Choroid plexus epithelial cell (primary cell): ENCODE measurements at places on chromosomes 2 and 18.
A peak's percentile ranks its signal among the peaks of the same experiment; 100 is the strongest.

GRCh38 chr18:59907660-59908059 lies 7.9 kb downstream of the PMAIP1 start:
- DNase-seq: no peak

GRCh38 chr2:223043164-223043941 lies 8.6 kb upstream of the KCNE4 start:
- DNase-seq: no peak

- DNase-seq: peak; percentile 88
These were observed 61.3 kb downstream of the LONRF2 start for GRCh38 chr2:100260712-100261620.

GRCh38 chr2:64841461-64841860 lies 147.7 kb upstream of the SLC1A4 start:
- DNase-seq: no peak

DNA sequence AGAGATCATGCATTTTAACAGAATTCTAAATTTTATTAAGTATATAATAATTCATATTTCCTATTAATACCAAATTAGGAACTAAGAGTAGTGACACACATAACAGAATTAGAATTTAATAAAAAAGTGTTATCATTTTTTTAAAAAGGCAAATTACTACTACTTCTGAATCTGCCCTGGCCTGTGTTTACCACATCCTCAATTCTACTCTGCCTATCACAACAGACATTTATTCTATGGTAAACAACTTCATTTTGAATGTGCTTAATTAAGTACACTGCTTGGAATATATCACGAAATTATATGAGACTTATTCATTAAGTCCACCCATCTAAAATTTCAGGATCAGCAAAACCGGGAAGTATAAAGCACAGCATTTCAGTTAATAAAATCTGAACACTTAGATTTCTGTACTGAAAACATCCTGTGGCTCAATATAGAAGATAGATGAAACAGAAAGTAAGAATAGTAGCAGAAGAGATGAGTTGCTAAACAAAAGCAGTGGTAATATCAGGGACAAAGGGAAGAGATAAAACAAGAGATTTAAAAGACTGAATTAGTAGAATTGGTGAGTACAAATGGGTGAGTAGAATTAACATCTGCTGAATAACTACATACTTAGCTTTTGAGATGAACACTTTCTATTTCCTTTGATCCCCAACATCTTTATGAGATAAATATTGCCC lies 3.7 kb downstream of the SMC6 start:
- no peak for DNase-seq

- DNase-seq: peak; percentile 65
These were observed 63.3 kb downstream of the RAB31 start for GRCh38 chr18:9771261-9771976.

DNA sequence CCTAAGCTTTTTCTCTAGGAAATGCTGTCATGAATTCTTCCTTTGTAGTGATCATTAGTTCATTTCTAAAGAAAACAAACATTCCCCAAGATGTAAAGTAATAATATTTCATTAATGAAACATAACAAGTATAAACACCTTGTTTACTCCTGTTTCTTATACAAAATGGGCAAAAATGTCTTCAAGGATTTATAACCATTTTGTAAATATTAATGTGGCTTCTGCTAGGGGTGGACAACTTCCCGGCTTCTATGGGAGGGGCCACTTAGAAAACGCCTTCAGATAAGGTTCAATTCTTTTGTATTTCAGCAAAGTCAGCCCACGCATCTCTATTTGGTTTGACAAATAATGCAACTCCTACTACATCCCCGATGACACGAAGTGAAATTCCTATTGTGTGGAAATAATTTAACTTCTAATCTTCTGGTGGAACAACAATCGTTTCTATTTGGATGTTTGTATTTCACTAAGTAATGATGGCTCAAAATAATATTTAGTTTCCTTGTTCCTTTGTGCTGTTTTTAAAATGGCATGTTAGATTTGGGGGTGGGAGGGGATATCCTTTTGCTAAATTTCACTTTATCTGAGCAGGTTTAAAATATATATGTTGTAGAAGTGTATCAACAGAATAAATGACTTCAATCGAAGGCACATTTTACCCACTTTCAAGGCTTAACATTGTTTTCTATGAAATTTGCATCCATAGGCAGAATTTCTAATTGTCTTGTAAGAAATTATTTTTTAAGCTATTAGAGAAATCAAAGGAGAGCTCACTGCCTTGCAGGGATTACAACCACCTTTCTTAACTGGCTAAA lies 14.7 kb upstream of the HOXD1 start:
- no peak for DNase-seq

GRCh38 chr2:4869154-4869553 lies 823.0 kb upstream of the SOX11 start:
- DNase-seq: no peak

DNA sequence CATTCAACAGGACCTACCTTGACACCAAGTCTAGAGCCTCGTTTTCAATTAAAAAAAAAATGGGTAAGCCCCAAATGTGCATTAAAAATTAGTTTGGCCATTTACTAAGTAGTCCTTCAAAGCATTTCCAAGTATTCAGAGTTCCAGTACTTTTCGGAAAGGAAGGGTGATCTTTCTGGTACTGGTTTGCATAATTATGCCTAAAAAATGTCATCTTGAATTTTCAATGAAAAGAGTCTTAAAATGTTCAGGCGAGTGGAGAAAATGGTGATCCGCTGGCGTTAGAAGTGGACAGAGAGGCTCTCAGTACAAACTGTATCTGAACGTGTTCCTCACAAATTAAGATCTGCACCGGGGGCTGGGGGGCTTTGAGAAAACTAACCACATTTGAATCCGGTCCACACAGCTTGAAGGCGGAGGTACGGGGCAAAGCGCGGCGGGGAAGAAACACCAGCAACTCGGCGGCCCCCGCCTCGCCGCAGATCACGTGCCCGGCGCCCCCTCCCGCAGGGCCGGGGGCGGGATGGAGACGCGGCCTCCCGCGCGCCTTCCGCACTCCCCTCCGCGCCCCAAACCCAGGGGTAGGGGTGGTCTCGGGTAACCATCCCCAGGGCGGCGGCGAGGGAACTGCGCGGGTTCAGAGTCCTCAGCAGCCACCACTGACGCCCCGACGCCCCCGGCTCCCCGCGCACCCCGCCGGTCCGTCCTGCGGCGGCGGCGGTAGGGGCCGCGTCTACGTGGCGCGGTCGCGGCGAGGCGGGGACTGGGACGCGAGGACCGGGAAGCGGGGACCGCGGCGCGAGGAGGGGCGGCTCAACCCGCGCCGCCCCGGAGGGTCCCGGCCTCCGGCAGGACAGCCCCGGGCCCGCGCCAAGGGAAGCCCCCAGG lies 564 bp downstream of the LPIN2 start:
- peak; percentile 51 for DNase-seq

- DNase-seq: no peak
These were observed 59.4 kb downstream of the NPAS2 start for GRCh38 chr2:100879296-100879695.

- DNase-seq: no peak
These were observed 15.5 kb downstream of the SH3BP4 start for GRCh38 chr2:234967201-234967869.

- peak; percentile 79 for DNase-seq
These were observed 9.5 kb downstream of the COPS7B start for GRCh38 chr2:231795525-231796327.

DNA sequence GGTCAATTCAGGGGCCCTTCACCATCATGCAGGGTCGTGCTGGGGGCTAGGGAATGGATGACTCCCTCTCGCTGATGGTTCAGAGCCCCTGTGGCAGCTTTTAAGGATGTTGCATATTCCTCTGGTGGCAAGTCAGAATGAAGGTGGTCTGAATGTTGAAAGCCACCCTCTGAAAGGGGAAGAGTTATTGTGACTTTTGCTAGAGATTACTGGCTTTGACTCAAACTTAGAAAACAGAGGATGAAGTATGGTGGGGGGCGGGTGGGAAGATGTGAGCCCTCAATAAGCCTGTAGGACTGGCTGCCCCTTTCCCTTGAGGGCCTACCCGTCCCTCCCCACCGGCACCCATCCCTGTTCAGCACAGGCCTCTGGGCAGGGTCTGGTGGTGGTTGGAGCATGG lies 23.2 kb downstream of the MC2R start:
- DNase-seq: no peak

GRCh38 chr2:232588680-232589585 lies 38.4 kb downstream of the EIF4E2 start:
- DNase-seq: peak; percentile 60

- DNase-seq: no peak
These were observed 26.0 kb upstream of the TNS1 start for GRCh38 chr2:218028562-218029348.

DNA sequence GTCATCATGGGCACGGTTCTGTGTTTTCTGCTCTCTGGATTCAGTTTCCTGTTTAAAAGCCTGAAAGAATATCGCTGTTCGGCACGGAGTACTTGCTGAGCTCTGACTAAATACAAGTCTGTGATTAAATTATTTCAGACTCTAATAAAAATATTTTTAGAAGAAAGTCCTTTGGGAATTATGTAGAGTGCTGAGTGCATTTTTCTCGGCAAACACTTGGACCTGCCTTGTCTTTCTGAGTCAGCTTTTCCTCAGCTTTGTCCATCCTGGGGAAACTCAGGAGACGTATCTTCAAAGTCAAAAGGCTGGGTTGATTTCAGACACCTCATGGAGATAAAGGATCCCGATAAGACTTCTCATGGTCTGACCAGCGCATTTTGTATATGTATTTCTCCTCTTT lies 45.9 kb downstream of the IL1R2 start:
- DNase-seq: peak; percentile 68

DNA sequence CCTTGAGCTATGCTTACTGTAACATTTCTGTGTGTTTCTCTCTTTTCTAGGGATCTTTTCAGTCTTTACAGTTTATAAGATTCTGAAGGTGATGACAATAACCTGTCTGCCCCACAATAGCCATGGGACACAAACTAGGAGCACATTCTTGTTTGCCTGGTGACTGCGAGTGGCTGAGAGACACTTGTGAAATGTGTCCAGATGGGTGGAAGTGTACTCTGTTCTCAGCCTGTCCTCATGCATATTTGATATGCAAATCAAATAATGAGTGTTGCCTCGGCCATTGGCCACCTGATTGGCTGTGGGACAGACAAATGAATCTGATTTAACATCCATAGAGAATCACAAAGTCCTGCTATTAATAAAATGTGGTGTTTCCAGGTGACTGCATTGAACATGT lies 246.2 kb downstream of the HNMT start:
- DNase-seq: no peak

GRCh38 chr18:9067823-9068222 lies 34.7 kb upstream of the NDUFV2 start:
- DNase-seq: no peak

DNA sequence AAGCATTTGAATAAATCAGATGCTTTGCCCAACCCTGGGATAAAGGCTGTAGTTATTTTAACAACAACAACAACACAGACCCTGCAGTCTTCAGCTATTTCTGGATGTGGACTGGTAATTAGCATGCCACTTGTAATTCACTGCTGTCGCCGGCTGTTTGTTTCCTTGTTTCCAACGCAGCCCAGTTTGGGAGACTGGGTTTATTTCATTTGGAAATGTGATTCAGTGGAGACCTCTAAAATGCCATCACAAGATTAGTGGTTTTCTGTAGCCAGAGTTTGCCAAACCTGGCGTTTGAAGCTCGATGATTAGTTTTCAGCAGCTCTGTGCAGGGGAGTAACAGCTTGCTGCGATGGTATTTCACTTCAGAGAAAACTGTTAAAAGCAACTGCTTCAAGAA lies 83.5 kb downstream of the LDLRAD4 start:
- no peak for DNase-seq

DNA sequence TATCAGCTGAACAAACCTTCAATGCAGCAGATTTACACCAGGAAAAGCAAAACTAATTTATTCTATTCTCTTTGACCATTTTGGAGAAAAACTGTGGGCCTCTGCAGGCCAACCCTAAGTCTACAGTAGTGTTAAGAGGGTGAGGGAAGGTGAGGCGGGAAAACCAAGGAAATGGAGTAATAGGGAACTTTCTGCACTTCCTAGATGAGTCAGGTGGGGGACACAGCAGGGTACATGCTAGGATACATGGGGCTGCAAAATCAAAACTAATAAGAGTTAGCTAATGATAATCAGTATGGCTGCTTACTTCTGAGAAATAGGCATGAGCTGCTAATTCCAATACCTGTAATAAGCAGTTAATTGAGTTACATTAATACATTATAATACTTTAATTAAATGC lies 66.0 kb upstream of the PGAP1 start:
- DNase-seq: no peak

- DNase-seq: no peak
These were observed 674.3 kb downstream of the NUP35 start for GRCh38 chr2:183798535-183798934.

DNA sequence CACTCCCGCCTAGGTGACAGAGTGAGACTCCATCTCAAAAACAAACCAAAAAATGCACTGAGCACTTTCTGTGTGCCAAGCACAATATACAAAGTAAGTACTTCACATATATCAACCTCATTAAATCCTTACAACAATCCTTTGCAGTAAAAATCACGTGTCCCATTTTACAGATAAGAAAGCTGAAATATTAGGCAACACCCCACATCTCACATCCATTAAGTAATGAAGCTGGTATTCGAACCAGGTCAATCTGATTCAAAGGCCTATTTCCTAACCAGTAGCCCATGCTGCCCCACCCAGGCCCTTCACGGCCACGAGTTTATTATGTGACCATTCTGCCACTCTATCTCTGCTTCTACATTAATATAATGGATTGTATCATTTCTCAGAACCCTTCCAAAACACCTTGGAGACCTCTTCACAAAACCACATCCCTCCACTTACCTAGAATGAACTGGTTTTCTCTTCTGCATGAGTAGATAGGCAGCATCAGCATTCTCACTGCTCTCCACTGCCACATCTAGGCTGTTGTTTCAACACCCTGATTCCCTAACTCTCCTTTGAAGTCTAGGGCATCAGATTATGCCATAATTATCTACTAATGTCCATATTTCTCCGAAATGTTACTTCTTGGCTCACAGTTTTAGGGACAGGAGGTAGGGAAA lies 3.1 kb upstream of the EXOC6B start:
- peak; percentile 27 for DNase-seq

GRCh38 chr2:237688081-237688480 lies 60.7 kb downstream of the LRRFIP1 start:
- no peak for DNase-seq

- DNase-seq: peak; percentile 37
These were observed 15.1 kb upstream of the DARS1 start for GRCh38 chr2:136000502-136000901.

DNA sequence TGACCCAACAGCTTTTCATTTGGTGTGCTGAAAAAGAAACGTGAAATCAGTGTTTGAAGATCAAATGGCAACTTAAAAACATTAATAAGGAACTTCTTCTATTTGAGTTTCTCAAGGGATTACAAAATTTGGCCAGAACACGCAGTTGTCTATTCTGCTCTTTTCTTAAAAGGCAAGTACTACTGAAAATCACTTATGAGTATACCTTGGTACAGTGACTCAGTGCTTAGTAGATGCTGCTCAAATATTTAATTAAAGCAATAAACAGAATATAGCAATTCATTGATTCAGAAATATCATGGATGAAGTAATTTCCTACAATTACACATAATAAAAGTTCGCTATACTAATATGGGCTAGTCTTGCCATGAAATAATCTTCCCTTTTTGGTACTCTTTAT lies 38.2 kb upstream of the MCM6 start:
- no peak for DNase-seq

GRCh38 chr2:15527074-15527739 lies 33.9 kb downstream of the NBAS start:
- DNase-seq: no peak

- DNase-seq: no peak
These were observed 22.9 kb upstream of the GNAL start for GRCh38 chr18:11666176-11666575.
